ENCODE measurements at places on chromosomes 16 and 17. TPM values are rescaled to one million over a fixed set of nuclear protein-coding genes. Genes with fewer than 3 reads are reported as not detected.

The KRT23 gene
- 0.39 TPM for total RNA-seq

The CIITA gene
- total RNA-seq: 19.6 TPM

The FBXW10 gene
- 0.12 TPM for total RNA-seq

The CACNG1 gene
- total RNA-seq: not detected

The COA3 gene
- total RNA-seq: 31.7 TPM

The NPIPB9 gene
- total RNA-seq: 4.1 TPM

The CES3 gene
- total RNA-seq: 2.4 TPM

The PERCC1 gene
- not detected for total RNA-seq

The SLC16A6 gene
- total RNA-seq: 5.4 TPM

The MMP25 gene
- total RNA-seq: 3.2 TPM

The RNF43 gene
- not detected for total RNA-seq

The CCDC200 gene
- not detected for total RNA-seq

The KRTAP4-6 gene
- not detected for total RNA-seq

The CXCL16 gene
- 64.0 TPM for total RNA-seq

The FOXL1 gene
- total RNA-seq: 23.8 TPM

The TAC4 gene
- not detected for total RNA-seq

The ZNF19 gene
- 3.3 TPM for total RNA-seq

The ADAP2 gene
- total RNA-seq: 44.6 TPM

The RDM1 gene
- not detected for total RNA-seq

The ZPBP2 gene
- not detected for total RNA-seq

The ZACN gene
- total RNA-seq: not detected

The SLC43A2 gene
- 11.1 TPM for total RNA-seq

The SHBG gene
- 0.33 TPM for total RNA-seq

The CCR7 gene
- total RNA-seq: 0.84 TPM

The ARL5C gene
- 0.54 TPM for total RNA-seq

The SOST gene
- total RNA-seq: 34.3 TPM

The ATP2C2 gene
- not detected for total RNA-seq

The BBS2 gene
- 41.0 TPM for total RNA-seq
